Fibroblast of the aortic adventitia (primary cell): ENCODE measurements at places on chromosomes 6 and 20.

GRCh38 chr20:18666803-18667415, 79.1 kb downstream of the DTD1 start:
- no peak for DNase-seq

DNA sequence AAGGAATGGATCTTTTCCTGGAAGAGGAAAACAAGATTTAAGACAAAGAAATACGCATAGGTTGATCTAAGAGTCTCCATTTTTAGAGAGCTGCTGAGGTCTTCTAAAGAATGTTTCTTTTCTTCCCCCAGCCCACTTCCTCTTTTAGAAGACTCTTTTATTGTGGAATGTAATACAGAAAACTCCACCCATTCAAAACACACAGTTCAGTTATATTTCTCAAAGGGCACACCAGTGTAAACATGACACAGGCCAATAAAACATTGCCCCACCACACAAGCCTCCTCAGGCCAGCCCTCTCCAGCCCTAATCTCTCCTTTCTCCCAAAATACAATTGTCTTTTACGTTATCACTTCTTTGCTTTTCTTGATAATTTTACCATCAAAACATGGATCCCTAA, 42.8 kb downstream of the SLC35B3 start:
- no peak for DNase-seq

- no peak for DNase-seq
These were observed 276.3 kb upstream of the AGPAT4 start for GRCh38 chr6:161549977-161550655.

DNA sequence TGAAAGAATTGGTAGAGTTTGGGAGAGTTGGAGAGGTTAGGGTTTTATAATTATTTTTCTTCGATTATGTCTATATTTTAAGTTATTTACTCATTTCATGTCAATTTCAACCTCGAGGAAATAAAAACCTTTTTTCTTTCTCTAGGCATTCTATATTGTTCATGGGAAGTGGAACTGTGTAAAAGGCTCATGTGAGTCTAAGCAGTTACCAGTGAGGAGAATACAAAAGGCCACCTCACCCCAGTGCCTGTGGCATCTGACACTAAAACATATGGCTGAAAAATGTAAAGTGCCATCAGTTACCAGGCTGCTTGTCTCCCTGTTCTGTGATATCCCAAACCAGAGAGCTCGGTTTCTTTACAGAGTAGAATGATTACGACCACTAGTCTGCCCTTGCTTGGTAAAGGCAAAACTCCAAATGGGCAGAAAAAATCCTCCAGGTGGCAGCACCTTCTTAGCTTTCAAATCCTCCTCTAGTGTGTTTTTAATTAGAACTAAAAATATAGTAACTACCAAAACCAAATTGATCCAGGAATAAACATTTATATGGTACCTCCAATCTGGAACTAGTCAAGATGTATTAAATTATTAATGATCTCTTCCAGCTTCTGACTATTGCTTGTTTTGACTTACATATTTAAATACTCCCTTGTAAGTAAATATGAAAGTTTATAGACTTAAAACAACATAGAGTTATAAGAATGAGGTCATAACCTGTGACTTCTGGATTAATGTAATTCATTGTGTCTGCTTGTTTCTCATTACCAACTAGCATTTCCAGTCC, 122.6 kb upstream of the MCHR2 start:
- DNase-seq, result peak; percentile 87

- DNase-seq, result no peak
These were observed 5.7 kb downstream of the CCDC170 start for GRCh38 chr6:151499551-151499950.

DNA sequence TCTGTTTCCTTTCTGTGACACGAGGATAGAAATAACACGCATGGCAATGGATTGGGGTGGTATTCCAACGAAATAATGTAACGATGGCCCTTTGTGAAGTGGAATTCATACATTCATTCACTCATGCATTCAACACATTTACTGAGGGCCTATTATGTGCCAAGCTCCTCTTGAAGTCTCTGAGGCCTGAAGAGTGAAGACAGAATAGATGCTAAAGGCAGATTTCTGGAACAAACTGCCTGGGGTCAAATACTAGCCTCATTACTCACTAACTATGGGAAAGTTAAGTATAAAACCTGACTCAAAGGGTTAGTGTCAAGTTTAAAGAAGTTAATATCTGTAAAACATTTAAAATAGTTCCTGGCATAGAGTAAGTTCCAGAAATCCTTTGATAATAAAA, 279.6 kb upstream of the SULF2 start:
- DNase-seq, result peak; percentile 11

DNA sequence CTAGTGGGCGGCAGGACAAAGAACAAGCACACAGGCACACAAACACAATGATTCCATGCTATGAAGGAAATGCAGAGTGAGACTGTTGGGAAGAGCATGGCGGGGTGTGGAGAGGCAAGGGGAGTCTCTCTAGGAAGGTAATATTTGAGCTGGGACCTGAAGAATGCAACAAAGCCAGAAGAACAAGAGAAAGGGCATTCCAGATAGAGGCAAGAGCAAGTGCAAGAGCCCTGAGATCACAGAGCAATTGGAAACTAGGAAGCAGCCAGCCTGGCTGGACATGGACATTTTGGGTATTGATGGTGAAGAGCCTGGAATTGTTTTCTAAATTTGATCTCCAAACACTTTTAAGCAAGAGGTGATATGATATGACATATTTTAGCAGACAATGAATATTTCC, 15.4 kb downstream of the SRXN1 start:
- no peak for DNase-seq

GRCh38 chr20:13139459-13140150, 81.5 kb upstream of the ISM1 start:
- DNase-seq, result peak; percentile 11

DNA sequence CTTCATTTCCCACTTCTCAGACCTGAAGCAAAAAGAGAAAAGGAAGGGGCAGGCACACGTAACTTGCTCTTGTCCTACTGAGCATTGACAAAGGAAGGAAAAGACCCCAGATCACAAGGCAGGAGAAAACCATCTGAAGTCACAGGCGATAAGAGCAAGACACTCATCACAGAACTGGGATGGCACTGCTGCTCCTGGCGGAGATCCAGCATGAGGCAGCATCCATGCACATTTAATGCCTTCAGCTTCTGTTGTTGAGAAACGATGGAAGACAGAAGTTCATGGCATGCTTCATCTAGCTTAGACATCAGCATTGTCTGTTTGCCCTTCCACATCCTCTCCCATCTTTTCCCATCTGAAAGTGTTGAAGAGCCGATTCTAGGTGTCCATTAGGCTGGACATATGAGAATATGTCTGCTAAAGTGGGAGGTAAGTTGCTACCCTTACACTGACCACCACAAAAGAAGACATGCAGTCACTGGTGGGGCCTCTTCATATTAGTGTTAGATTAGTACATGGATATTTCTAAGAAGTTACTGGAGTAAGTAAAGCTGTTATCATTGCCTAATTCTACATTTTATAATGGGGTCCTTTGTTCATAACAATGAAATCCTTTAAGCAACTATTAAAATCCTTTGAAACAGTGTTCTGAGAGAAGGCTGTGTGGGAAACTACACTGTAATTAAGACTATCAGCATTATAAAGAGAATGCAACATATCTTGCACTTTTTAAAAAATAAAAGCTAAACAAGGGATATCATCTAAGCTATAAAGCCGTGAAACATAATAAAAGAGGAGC, 618.5 kb downstream of the C6orf118 start:
- no peak for DNase-seq

DNA sequence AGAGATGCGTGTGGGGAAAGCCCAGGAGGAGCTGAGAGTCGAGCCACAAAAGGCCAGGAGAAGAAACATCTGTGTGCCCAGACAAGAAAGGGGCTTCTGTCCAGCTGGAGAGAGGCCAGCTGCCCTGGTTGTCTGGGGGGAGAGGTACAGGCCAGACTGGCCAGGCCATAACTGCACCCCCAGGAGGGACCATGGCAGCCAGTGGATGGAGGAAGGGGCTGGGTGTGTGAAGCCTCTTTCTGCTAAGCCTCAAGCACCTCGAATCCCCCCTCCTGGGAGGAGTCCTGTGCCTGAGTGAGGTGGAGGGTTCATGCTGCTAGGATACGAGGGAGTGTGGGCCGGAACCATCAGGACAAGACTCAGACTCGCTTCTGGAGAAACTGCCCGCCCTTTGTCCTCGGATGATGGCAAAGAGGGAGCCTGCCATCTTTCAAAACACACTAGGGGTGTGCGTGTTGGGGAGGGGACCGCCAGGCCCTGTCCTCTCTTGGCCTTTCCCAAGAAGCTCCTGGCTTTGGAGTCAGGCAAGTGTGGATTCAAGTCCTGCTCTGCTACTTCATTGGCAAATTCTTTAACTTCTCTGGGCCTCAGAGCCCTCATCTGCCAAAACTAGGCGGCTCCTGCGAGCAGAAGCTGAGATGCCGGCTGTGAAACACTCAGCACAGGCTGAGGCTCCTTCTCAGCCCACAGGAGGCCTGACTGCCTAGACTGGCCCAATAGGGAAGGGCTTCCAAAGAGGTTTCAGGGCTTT, 90.3 kb downstream of the ASXL1 start:
- peak; percentile 27 for DNase-seq

DNA sequence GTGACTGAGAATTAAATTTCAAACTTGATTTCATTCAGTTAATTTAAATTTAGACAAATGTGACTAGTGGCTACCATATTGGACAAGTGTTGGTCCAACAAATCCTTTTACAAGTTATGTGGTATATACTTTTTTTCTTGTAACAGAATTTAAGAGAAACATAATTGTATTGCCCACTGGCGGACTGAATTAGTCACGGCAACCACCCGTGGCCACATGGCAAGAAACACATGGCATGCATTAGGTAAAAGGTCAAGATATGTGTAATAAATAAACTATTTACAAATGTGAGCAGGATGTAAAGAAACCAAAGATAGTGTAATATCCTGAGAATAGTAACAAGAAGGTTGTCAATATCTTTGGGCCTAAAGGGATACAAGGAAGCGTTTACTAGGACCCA, 91.2 kb downstream of the LCA5 start:
- DNase-seq, result no peak

- no peak for DNase-seq
These were observed 44.4 kb upstream of the NHSL1 start for GRCh38 chr6:138543657-138544056.

DNA sequence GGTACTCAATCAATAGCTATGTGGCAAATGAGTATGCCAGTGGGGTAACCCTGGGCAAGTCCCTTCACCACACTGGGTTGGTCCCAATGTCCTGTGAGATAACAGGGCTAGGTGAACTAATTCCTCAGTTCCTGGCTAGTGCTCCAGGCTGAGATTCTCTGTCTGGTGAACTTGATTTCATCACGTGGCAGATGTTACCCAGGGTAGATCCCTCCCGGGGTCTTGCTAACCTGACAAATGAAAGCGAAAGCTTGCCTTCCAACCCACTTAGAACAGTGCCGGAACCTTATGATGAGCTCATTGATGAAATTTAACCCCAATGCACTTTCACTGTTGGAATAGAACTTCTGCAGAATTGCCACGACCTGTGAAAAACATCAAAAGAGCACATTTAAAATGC, 6.6 kb upstream of the ANKRD60 start:
- DNase-seq, result no peak

GRCh38 chr20:20761301-20761700, 48.9 kb upstream of the RALGAPA2 start:
- no peak for DNase-seq

DNA sequence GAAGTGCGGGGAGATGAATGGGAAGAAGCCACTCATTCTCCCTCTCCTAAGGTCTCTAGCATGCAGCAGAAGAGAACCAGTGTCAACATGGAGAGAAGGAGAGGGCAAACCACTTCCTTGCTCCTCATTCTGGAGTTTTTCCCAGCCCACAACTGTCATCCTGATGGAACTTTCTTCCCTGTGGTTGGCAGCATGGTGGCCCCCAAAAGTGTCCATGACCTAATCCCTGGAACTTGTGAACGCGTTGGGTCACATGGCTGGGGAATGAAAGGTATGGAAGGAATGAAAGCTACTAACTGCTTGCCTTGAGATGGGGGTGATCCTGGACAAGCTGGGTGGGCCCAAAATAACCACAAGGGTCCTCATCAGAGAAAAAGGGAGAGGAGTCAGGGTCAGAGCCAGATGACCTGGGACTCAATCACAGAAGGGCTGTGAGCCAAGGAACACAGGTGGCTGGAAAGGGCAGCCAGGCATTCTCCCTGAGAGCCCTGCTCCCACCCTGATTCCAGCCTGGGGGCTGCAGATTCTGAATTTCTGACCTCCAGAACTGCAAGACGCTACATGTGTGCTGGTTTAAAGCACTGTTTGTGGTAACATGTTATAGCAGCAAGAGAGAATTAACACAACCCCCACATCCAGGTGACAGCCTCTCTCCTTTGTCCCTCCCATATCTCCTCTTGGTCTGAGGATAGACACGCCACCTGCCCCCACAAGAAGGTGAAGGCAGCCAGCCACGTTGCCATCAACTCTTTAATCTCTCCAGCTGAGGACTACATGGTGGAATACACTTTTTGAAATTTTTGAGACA, 63.2 kb downstream of the PYGB start:
- DNase-seq, result peak; percentile 52

DNA sequence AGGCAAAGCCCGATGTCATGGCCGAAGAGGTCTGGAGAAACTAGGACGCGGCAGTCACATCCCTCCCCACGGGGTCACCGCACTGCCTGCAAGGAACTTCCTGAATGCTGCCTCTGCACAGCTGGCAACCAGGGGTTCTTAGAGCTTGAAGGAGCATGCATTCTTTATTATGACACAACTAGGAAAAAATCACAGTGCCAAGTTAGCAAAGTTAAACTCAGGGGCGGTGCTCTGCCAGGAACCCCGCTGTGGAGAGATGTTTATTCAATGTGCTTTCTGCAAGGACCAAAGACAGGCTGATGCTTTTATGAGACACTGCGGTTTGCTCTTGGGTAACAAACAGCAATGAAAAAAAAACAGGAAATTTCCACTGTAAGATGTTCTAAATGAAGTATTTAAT, 287.3 kb upstream of the FOXQ1 start:
- peak; percentile 35 for DNase-seq

GRCh38 chr6:129749749-129750120, 39.8 kb upstream of the ARHGAP18 start:
- peak; percentile 90 for DNase-seq

- DNase-seq, result peak; percentile 11
These were observed 1.2 kb downstream of the ECI2 start for GRCh38 chr6:4133941-4134838.

DNA sequence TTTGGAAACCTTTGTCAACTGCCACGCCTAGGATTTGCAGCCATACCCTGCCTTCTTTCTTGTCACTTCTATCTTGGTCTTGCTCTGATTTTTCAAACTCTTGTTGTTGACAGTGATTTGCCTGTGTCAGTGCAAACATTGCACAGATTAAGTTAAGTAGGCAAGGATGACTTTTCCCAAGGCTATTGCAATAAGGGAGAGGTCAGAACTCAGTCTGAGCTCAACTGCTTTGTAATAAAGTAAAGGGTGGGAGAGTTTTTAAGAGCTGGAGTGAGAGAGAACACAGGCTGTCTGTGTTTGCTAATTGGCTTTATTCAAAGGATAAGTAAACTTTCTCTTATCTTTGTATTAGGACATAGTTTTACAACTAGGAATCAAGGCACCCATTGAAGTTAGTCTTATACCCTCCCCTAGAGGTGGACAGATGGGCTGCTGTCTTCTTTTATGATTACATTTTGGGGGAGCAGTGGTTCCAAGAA, 448.6 kb downstream of the PHF3 start:
- DNase-seq, result no peak
